ENCODE measurements at places on chromosomes 16 and 17.

DNA sequence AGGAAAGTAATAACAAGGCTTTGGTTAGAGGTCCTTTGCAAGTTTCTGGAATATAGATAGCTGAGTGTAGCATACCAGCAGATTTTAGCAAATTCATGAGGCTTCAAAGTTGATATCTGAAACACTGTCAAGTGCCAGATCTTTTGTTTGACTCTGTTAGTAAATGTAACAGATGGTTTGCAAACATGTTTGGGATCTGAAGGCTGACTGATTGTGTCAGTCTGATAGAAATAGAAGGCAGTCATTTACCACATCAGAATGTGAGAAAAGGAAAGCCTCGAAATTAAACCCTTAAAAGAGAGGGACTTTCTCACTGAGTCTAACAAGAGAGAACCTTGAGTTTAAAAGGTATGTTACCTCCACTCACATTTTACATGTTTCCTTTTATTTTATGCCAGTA is 371.5 kb downstream of the KIF2B start:
- peak; percentile 2 for DNase-seq

GRCh38 chr16:14672403-14672971 is 21.6 kb downstream of the PLA2G10 start:
- no peak for DNase-seq

DNA sequence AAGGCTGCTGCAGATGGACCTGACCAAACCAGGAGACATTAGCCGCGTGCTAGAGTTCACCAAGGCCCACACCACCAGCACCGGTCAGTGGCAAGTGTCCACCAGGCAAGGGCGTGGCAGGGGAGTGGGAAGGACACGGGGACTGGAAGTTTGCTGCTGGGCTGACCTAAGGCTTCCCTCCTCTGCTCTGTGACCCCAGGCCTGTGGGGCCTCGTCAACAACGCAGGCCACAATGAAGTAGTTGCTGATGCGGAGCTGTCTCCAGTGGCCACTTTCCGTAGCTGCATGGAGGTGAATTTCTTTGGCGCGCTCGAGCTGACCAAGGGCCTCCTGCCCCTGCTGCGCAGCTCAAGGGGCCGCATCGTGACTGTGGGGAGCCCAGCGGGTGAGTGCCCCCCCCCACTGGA is 4.8 kb downstream of the HSD11B2 start:
- no peak for DNase-seq

- no peak for DNase-seq
Measured at GRCh38 chr16:79826732-79827475, 226.4 kb upstream of the MAF start.

DNA sequence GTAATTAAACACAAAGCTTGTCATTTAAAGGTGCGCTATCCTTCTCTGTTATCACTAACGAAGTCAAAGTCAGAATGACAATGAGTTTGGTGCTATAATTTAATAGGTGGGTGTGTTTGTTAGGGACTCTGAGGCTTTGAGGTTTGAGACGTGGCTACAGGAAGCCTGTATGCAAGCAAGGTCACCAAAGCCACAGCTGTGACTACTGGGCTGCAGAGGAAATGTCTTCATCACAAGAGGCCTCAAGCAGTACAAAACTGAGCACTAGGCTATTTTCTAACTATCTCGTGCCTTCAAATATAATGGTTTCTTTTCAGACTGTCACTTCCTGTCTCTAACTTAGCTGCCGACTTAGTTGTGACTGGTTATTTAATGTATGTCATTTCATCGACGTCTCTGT is 141.2 kb downstream of the AATF start:
- no peak for DNase-seq

GRCh38 chr16:372302-372983 is 2.1 kb upstream of the MRPL28 start:
- no peak for DNase-seq

GRCh38 chr17:55177855-55178217 is 86.9 kb upstream of the HLF start:
- no peak for DNase-seq

DNA sequence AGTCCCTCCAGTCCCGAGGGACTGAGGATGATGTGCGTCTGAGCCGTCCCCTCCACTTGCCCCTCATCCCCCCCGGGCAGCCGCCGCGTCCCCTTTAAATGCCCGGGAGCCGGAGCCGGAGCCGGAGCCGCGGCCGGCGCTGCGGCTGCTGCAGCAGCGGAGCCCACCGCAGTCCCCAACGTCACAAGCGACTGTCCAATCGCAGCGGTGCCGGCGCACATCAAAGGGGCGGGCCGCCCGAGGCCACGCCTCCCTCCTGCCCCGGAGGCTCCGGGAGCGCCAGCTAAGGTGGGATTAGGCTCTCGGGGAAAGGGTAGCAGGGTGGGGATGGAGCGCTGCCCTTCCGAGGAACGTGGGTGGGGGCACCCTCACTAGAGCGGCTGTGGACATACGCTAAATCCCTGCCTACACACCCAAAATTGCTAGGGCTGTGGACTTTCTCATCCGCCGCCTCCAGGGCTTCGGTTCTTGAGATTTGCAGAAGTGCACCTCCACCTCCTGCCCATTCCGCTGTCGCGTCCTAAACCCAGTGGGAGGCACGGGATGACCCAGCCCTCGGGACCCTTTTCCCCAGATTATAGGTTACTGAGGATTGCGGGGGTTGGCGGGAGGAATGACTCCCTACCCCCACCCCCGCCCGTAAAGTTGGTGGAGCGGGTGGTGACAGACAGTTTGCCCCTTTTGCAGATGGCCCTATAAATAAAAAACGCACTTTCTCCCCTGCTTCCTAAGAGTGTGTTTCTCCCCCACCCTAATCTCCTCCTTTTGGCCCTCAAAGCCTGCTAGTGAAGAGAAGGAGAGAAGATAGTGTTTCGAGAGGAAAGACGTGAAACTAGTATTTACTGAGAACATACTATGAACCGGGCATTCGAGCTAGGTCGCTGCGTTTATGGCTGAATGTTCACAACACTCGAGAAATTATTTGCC is at the start of gene PHOSPHO1:
Gene PHOSPHO1, minus strand, starts transcription at position 152 of the 927 bp plus-strand sequence. CDS start 4,096 bp downstream, outside the sequence.
- DNase-seq = peak; percentile 85

- no peak for DNase-seq
Measured at GRCh38 chr16:30662449-30662848, 4.2 kb downstream of the FBRS start.

DNA sequence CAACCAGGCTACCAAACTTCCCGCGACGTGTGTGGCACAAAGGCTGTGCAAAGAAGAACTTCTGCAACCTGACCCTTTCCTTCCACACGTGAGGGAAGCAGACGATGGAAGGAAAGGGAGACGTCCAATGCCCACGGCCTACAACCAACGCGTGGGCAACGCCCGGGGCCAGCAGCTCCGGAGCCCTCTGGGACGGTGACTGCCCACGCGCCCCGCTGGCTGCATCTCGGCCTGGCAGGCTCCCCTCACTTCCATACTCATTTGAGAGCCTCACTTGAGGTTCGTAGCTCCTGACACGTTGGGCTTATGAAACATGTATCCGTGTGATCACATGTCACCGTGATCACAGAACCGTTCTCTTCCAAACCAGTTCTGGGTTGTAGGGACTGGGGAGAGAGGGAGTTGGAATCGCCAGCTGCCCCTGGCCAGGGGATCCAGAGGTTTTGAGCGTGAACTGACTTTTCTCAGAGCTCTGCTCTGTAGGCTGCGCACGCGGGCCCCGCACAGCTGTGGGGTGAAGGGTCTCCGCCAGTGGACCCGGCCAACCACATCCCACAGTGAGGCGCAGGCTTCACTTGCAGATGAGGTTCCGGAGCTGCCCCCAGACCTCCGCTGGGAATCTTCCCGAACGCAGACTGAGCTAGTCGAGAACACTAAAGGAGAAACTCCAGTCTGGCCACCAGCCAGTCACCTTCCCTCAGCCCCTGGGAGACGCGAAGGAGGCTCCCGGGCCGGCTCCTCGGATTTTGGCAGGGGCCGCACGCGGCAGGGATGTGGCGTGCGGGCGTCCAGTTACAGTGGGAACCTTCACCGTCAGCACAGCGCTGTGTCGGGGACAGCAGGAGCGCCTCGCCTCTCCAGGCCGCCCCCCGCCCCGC is 1.0 kb downstream of the LMF1 start:
- no peak for DNase-seq

DNA sequence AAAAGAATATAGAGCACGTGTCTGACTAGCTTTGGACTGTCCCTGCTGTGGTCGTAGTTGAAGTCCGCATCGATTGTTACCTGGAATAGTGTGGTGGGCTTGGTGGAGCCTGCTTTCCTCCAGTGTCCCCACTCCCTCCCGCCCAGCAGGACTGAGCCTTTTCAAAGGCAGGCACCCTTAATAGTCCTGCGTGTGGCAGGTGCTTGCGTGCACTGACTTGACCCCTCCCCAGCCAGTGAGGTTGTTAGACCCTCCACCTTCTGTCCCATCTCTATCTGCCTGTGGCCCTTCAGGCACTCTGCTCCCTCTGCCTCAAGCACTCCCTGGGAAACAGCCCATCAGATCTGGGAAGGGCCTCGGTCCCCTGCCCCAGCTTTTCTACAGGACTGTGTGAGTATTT is 36.6 kb downstream of the TMEM11 start:
- no peak for DNase-seq

DNA sequence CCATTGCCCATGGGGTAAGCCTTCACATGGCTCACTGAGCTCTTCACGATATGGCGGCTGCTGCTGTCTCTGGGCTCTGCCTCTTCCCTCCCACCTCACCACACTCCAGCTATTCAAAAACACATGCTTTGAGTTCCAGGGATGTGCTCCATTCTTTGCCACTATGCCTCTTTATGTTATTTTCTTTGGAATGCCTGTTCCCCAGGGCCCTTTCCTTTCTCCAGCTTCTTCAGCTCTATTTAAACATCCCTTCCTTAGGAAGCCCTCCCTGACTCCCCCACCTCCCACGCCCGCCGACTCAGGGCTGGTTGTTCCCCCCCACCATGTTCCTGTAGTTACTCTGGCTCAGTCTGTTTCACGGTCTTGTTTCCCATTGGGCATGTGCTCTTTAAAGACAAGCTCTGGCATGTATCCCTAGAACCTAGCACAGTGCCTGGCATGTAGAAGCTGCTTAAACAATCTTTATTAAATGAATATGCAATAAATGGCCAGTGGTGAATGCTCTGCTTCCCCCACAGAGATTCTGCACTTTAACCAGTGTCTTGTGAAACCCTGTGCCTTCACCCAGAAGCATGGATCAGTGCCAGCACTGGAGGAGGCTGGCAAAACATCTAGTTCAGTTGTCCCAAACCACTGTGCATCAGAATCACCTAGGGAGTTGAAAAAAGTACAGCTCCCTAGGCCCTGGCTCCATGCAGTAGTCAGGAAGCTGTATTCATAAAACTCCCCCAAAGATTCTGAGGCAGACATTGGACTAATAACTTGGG is 6.9 kb downstream of the MYCBPAP start:
- peak; percentile 22 for DNase-seq

- no peak for DNase-seq
Measured at GRCh38 chr16:27762441-27762840, 212.5 kb downstream of the KATNIP start.

- DNase-seq = no peak
Measured at GRCh38 chr16:27515874-27516353, 33.8 kb downstream of the GTF3C1 start.

- DNase-seq = peak; percentile 29
Measured at GRCh38 chr17:57811638-57812280, 38.1 kb downstream of the MRPS23 start.

- DNase-seq = peak; percentile 8
Measured at GRCh38 chr17:3576970-3577369, 19.4 kb upstream of the TRPV3 start.

DNA sequence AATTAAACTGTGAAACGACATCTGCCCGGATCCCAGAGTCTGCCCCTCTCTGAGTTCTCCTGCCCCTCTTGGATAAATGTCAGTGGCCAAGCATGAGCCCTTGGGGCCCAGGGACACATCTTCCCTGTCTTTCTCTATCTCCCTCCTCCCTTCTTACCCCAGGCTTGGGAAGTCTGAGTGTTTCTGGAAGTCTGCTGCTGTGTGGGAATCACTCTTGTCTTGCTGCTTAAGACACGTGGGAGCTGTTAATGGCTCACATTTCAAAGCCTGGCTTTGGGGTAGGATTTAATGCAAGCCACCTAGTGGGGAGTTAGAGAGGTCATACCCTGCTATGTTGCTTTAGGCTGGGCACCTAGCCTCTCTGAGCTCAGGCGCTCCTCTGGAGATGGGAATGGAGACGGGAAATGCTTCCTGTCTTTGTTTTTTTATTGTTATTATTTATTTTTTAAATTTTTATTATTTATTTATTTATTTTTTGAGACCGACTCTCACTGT is 218.5 kb upstream of the CIBAR2 start:
- peak; percentile 78 for DNase-seq

GRCh38 chr16:1261131-1261892 is 5.4 kb downstream of the TPSD1 start:
- DNase-seq = no peak

DNA sequence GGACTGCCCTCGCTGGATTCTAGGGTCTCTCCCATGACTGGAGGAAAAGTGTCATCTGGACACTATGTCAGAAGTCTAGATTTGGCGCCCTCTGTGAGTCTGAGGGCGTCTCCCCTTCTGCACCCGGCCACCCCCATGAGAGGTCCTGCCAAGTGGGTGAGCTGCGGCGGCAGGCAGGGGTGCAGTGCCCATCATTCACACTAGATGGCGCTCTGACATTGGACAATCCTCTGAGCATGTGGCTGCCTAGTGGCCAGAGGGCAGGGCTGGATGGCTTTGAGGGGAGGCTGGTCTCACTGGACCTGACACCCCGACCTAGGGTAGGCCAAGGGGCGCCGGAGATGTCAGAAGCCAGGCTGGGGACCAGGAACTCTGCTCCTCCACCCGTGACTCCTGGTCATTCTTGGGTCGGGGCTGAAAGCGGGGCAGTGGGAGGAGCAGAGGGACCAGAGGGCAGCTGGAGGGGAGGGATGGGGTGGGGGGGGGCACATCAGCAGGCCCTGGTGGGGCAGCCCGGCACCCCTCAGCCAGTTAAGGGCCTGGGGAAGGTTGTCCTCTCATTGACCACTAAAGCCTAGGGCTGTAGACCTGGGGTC is 28.0 kb downstream of the MRM1 start:
- peak; percentile 81 for DNase-seq

- no peak for DNase-seq
Measured at GRCh38 chr17:2259769-2260536, 43.6 kb downstream of the SMG6 start.

DNA sequence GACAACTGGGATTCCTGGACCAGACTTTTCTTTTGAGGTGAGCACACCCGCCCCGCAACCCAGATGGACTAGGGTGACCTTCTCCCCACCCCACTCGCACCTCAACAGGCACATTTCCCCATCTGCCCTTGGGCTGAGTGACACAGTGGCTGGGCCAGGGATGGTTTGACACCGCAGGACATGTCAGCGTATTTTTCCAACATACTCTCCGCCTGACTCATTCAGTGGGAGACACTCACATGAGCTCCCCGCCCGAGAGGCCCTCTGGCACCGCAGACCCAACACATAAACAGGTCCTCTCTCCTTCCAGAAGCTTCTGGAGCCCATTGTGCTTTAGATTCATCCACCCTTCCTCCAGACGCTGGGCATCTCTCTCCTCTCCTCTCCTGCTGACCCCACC is 69.4 kb downstream of the ZDHHC7 start:
- no peak for DNase-seq

GRCh38 chr16:20410121-20410723 is 888 bp downstream of the ACSM5 start:
- DNase-seq = no peak
